ENCODE measurements at places on chromosomes 3 and 15.

DNA sequence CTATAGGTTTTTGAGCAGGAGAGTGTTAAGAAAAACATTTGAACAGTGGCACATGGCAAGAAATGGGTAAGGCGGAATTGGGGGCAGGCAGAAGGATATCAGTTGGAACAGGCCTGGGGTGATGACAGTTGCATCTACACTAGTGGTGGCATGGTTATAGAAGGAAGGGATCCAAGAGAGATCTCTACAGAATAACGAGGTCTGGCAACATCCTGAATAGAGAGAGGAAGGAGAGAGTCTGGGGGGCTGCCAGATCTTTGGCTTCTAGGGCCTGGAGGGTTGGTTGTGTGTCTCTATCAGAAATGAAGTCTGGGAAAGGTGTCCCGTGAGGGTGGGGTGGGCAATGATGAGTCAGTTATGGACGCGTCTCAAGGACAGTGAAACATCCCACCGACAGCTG is 26.3 kb downstream of the FSTL1 start:
- DNase-seq = no peak

GRCh38 chr15:49902685-49903501 is 216.1 kb downstream of the ATP8B4 start:
- DNase-seq = peak; percentile 80

GRCh38 chr15:72229076-72229946 is 1.7 kb downstream of the PKM start:
- peak; percentile 57 for DNase-seq

DNA sequence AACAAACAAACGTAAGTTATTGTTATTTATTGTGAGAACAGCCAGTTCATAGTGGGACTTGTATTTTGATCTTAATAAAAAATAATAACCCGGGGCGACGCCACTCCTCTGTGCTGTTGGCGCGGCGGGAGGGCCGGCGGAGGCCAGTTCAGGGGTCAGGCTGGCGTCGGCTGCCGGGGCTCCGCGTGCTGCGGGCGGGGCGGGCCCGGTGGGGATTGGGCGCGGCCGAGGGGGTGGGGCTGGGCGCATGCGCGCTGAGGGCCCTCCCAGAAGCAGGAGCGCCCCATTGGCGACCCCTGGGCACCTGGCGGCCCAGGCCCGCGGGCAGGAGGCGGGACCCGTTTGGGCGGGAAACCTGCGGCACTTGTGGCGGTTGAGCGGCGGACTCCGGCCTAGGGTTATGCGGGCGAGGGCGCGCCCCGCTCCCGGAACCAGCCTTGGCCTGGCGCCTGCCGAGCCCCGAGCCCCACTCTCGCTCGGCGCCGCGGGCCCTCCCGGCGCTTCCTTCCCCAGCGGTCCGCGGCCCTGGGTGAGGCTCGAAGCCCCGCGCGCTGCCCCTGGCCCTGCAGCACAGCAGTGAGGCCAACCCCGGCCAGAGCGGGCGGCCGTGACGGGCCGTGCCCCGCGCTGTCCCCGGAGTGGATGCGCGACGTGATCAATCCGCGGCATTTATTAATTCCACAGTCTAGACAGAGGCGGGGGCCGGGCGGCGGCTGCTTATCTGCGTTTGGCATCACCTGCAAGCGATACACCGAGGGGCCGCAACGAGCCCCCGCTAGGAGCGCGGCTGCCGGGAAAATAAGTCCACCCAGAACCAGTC is 6.0 kb downstream of the ISL2 start:
- no peak for DNase-seq

DNA sequence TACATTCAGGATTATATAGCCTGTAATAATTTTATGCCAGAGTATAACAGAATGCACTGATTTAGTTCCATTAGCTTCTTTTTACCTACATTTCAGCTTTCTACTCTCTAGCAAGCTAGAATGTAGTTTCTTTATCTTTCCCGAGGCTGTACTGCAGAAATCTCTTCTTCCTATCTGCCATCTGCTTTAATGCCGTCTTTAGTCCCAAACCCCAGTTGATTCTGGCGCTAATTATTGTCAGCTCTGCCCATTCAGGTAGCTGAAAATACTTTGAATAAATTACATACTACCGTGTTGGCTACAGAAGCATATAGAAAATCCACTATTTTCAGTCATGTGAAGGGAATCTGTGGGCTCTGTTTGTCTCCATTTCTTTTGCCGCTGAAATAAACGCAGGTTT is 706.7 kb downstream of the NTRK3 start:
- DNase-seq = no peak

DNA sequence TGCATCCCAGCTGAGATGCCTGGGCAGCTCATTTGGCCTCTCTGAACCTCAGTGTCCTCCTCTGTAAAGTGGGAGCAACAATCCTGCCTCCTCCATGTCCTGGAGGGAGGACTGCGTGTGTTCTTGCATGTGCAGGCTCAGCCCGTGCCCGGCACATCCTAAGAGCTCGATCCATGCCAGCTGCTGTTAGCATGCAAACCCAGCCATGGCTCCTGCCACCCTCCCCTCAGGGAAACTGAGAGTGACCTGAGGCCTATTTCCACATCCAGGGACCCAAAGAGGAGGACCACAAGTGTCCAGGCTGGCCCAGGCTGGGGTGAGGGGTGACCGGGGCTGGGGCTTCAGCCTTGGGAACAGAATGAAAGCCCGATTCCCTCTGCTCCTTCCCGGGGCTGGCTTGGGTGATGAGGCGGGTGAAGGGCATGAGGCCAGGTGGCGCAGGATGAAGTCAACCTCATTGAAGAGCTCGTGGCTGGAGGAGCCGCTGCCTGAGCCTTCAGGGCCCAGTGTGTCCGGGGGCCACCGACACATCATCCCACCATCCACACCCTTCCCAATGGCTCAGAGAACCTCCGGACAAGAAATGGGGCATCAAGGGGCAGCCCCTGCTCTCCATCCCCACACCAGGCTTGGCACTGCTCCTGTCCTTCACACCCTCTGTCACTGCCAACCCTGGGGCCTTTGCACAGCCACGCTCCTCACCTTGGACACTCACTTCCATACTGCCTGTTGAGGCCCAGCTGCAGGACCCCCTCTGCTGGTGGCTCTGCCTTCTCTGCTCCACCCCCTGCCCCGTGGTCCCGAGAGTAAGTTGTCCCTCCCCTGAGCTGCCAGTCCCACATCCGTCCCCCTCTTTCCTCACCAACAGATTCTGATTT is 42.5 kb downstream of the ADAMTS7 start:
- DNase-seq = no peak

- no peak for DNase-seq
Measured at GRCh38 chr15:40932649-40933516, 3.7 kb downstream of the DLL4 start.

- peak; percentile 30 for DNase-seq
Measured at GRCh38 chr3:82085356-82085755, 323.9 kb upstream of the GBE1 start.

- no peak for DNase-seq
Measured at GRCh38 chr3:63800097-63800496, 19.0 kb upstream of the C3orf49 start.

DNA sequence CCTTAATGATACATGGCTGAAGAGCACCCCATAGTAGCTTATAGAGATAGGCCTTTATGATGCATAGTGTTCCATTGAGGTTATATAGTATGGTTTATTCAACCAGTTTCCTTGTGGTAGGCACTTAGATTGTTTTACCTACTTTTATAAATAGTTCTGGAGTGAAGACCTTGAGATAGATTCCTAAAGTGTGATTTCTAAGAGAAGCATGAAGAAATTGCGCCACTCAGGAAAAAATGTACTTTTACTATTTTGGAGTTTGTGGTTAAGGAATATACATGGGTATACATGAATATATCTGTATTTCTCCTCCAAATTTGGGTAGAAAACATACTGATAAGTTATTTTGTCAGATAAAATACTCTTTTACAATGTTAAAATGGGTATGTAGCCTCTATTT is 70.5 kb downstream of the CHD2 start:
- DNase-seq = peak; percentile 26

- DNase-seq = no peak
Measured at GRCh38 chr3:124587053-124587408, 143.2 kb upstream of the UMPS start.

DNA sequence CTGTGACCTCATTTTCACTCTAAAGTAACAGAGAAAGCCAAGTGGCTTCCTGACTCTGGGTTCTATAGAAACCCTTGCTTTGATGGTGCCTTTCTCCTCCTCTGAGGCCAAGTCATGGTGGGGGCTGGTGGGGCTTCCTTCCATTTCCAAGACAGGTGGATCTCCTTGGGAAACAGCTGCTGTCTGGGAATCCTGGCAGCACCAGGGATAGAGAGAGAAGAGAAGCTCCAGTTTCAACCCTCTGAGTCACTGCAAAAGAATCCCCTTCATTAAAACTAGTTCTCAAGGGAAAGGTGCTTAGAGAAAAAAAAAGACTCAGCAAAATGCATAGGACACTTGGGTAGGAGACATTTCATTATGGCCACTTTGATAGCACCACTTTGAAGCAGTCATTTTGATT is 614.4 kb downstream of the FHIT start:
- DNase-seq = no peak

GRCh38 chr3:113546414-113546893 is 14.1 kb downstream of the SIDT1 start:
- DNase-seq = no peak

GRCh38 chr3:134378384-134378783 is 4.1 kb upstream of the AMOTL2 start:
- DNase-seq = peak; percentile 59

GRCh38 chr15:38187630-38188313 is 64.9 kb upstream of the SPRED1 start:
- DNase-seq = no peak

DNA sequence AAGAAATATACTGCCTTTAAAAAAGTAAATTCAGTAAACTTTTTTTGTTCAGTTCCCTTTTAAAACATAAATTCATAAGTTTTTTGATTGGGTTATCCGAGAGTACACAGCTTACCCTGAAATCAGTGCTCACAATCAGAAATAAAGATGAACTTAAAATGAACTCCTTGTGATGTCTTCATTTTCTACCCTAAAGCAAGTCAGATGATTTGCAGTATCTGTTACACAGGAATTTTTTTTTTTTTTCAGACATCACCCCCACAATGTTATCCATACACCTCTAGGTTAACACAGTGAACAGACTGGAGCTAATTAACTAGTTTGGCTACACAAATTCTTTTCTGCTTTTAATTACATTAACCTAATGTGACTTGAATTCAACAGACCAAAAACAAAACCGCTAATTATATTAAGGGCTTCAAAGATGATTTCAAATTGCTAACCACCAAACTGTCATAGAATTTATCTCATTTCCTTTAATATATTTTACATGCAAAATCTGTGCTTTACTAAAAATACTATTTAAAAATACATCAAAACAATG is 1042.0 kb downstream of the ROBO1 start:
- DNase-seq = no peak

DNA sequence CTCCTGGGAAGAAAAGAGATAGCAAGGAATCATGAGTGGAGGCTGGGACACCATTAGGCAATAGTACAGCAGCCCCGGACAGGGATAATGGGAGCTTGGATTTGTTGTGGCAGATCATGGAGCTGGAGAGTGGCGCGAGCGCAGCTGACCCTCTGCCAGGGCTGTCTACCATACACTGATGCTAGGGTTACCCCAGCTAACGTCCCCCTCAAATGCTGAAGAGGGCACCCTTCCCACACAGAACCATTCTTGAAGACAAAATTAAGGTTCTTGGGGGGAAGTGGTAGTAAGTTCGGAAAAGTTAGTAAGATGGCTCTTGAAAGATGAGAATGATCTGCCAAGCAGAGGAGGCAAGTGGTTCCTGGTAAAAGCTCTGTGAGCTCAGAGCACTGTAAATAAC is 61.1 kb downstream of the ST3GAL6 start:
- no peak for DNase-seq

DNA sequence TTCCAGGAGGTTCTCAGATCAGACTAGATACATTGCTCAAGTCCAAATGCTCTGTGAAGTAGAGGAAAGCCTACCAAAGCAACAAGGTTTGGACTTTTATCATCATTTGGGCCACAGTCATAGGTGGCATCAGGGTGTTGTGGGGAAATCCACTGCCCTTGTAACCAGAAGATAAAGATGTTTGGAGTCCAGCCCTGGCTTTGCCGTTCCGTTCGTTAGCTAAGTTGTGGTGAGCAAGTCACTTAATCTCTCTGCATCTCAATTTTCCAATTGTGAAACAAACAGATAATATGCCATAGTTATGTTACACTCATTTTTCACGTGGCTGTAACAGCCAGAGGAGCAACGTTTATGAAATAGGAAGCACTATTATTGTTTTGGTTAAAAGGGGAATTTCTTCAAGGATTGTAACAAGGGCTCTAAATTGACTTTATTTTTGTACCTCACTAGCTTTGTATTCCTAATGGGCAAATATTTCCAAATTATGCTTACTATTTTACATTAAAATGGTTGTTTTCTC is 125.6 kb downstream of the CD47 start:
- no peak for DNase-seq

- no peak for DNase-seq
Measured at GRCh38 chr3:110813541-110813940, 258.1 kb upstream of the NECTIN3 start.

GRCh38 chr3:38608086-38608775 is 41.3 kb downstream of the SCN5A start:
- DNase-seq = no peak
